ENCODE measurements at places on chromosomes 3 and 15.

- DNase-seq = no peak
These were observed 64.6 kb downstream of the DHX30 start for GRCh38 chr3:47867451-47868044.

GRCh38 chr3:105866656-105867653, 1.9 kb downstream of the CBLB start:
- no peak for DNase-seq

DNA sequence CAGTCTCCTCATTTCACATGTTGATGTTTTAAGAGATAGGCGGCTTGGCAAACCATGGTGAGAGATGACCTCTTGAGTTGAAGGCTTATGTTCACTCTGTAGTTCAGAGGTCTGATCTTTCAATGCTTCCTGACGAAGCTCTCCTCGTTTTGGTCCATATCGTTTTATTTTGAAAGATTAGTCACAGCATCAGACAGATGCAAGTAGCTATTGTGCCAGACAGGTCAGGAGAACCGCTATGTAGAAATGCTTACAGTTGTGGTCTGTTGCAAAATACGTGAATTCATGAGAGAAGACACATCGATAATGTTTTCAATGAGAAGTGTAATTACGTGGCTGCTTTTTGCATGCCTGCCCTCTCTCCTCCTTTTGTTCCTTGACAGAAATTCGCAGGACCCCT, 47.5 kb downstream of the CHL1 start:
- peak; percentile 74 for DNase-seq

- DNase-seq = peak; percentile 2
These were observed 85.1 kb downstream of the MTHFS start for GRCh38 chr15:79811406-79812405.

DNA sequence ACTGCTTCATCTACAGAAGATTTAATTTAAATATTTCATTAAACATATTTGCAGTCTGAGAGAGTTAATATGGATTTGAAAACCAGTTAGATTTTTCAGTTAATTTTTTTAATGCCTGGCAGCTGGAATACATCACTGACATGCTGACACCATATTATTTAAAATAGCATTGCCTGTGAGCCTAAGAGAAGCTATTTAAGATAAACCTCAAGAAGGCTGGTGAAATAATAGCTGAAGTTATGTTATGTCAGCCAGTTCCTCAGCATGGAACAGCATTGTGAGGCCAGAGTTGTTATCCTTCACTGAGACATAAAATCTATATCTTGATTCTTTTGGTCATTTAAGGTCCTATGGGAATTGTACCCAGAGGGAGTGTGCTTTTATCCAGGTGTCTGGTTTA, 705.2 kb downstream of the NAALADL2 start:
- peak; percentile 1 for DNase-seq

GRCh38 chr15:61946778-61947177, 113.5 kb downstream of the VPS13C start:
- peak; percentile 1 for DNase-seq

DNA sequence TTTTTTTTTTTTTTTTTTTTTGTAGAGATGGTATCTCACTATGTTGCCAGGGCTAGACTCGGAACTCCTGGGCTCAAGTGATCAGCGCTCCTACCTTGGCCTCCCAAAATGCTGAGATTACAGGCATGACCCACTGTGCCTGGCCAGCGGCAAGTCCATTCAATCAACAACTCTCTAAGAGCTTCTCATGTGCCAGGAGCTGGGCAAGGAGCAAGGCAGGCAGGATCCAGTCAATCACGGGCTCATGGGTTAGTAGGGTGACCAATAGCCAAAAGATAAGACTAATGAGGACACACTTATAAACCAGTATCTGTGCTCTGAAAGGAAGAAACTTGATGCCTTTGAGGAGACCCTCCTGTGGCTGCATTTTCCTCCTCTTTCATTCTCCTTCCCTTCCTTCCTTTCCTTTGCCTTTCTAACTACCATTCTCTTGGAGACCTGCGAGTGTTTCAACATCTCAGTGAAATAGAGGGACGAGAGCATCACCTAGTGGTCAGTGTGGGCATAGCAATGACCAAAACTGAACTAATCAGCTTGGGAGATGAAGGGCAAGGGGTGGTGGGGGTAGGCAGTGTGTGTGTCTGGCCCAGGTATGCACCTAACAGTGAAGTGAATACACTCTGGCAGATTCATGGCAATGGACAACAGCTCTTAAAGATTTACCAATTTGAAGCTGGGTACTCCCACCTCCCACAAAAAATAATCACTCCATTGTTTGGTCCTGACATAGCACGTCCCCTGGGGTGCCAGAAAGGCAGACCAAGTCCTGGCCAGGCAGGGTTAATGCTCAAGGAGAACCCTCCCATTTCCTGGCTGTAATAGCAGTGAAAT, 6.3 kb downstream of the RPP25 start:
- peak; percentile 21 for DNase-seq

DNA sequence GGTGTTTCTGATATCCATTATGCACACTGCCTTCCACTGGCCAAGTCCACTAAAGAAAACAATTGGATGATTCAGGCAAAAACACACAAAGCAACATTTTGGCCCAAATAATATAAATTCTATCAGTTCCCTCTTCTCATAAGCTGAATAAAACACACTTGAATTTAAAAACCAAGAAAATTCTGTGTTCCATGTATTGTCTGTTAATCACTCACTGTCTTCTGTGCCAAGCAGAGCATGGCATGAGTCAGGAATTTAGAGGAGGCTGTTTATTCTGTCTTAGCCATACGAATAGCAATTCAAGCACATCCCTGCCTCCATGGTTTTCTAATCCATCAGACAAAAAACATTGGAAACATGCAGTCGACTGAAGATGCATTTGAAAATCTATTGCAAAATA, 215.6 kb upstream of the UMPS start:
- no peak for DNase-seq

DNA sequence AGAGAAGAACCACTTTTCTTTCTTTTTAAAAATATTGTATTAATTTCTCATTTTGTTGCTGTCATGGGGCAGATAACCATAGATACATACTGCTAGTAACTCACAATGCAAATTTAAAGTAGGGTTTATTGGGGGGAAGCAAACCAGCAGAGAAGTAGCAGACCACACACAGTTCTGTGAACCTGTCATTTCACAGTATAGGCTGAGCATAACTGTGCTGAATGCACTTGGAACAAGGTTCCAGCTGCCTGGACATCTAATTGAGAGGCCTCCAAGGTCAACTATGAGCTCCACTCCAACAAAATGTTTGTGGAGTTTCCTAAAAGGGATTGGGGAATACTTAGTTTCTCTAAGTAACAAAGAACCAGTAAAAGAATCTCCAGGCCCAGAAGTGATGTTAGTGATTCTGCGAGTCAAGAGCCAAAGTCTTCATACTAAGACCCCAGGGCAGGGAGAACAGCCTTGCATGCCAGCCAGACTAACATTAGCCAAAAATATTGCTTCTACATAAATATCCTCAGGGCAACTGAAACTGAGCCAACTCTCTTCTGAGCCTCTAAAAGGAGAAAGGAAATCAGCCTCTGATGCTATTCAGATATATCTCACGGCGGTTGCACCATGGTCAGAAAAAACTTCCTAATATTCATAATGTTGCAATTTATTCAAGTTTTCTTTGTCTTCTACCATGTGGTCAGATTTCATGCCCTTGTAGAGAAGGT, 856.4 kb upstream of the ALCAM start:
- no peak for DNase-seq

DNA sequence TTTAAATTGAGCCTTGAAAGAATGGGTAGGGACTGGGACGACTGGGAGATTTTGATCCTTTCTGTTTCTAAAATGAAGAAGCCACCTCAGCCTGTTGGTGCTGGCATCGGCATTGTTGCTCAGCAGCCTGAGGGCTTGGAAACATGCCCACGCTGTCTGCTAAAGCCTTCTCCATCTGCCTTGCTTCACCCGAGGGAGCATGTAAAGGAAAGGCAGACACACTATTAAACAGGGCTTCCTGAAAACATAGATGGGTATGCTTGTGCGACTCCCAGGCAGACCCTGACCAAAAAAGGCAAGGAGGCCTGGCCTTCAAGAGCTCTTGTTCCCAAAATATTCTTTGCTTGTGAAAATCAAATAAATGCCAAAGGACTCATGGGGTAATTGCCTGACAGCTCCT, 84.2 kb upstream of the SLC4A7 start:
- DNase-seq = peak; percentile 45

- DNase-seq = no peak
These were observed 43.3 kb downstream of the CCNB2 start for GRCh38 chr15:59148153-59148833.

GRCh38 chr15:58332676-58333400, 99.0 kb upstream of the LIPC start:
- peak; percentile 74 for DNase-seq

- DNase-seq = peak; percentile 81
These were observed 51.2 kb downstream of the CFAP20DC start for GRCh38 chr3:58998476-58999117.

- no peak for DNase-seq
These were observed 11.7 kb upstream of the CCK start for GRCh38 chr3:42277676-42278075.

GRCh38 chr3:58151637-58152036, 59.1 kb downstream of the DNASE1L3 start:
- DNase-seq = no peak

DNA sequence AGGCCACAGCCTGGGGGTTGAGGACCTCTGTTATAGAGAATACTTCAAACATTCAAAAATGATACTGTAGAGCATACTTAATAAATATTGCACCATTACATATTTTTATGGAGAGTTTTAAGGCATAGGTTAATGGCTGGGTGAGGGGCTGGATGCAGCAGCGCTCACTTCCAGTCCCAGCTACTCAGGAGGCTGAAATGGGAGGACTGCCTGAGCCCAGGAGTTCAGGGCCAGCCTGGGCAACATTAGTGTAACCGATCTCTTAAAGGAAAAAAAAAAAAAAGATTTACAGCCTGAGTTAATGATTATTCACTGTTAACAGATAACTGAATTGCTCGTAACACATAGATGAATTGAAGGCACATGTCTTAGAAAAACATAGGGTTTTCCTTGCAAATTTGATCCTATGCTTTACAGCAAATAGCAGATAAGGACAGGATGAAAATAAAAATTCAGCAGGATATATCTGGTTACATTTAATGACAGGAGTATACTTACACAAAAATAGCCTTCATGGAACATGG, 282.9 kb downstream of the TBC1D5 start:
- no peak for DNase-seq

- no peak for DNase-seq
These were observed 8.9 kb upstream of the DUSP7 start for GRCh38 chr3:52065264-52065756.

DNA sequence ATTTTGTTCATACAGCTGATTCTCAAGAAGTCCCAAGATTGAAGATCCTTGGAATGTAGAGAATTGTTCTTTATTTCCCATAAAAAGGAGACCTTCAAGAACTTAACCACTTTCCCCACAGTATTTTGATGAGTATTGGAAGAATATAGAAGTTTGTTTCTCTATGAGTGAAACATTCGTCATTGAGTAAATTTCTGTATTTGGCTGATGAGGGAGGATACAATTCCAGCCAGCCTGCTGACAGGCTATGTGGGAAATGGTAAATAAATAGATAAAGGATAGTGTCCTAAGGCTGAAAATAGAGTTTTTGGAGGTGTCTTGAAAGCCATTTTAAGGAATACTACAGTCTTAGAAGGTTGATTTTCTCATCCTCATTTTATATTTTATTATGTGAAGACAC, 1076.1 kb downstream of the ROBO2 start:
- DNase-seq = no peak

DNA sequence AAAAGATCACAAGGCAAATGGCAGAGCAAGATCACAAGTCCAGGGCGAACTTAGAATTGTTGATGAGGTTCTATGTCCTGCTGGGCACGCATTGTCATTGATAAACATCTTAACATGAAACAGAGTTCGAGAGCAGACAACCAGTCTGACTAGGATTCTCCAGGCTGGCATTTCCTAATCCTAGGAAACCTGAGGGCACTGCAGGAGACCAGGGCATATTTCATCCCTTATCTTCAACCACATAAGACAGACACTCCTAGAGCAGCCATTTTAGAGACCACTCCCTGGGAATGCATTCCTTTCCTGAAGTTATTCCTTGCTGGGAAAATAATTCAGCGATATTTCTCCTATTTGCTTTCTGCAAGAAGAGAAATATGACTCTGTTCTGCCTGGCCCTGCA, 1199.9 kb downstream of the SI start:
- no peak for DNase-seq

DNA sequence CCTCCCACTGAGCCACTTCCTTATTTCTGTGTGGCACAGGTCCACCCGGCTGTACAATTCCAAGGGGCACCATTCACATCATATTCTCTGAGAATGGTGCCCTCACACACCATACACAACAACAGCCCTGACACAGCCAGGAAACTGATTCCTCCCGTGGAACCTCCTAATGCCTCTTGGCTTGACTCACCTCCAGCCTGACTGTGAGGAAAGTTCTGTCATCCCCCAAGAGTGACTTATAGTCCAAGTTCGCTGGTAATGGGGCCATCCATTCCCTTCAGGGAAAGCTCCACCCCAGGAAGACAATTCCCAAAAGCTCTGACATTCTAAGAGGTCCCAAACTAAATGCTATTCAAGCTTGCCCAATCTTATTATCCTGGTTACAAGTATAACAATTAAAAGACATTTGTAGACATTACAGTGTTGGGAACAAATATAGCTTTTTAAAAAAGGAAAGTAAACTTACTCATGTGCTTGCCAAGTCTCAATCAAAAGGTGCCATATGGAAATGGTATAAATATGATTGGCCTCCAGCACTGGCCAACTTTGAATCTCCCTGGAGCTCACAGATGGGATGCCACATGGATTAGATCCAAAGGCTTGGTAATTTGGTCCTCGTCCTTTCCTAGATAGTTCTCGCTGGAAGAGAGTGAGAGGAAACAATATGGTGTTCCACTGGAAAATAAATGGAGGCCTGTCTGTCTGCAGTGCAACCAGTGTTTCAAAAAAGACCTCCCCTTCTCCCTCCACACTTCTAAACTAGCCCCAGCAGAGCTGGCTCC, 56.3 kb upstream of the PSMD6 start:
- DNase-seq = no peak

- DNase-seq = no peak
These were observed 379.0 kb upstream of the PDZRN3 start for GRCh38 chr3:74003734-74004133.

DNA sequence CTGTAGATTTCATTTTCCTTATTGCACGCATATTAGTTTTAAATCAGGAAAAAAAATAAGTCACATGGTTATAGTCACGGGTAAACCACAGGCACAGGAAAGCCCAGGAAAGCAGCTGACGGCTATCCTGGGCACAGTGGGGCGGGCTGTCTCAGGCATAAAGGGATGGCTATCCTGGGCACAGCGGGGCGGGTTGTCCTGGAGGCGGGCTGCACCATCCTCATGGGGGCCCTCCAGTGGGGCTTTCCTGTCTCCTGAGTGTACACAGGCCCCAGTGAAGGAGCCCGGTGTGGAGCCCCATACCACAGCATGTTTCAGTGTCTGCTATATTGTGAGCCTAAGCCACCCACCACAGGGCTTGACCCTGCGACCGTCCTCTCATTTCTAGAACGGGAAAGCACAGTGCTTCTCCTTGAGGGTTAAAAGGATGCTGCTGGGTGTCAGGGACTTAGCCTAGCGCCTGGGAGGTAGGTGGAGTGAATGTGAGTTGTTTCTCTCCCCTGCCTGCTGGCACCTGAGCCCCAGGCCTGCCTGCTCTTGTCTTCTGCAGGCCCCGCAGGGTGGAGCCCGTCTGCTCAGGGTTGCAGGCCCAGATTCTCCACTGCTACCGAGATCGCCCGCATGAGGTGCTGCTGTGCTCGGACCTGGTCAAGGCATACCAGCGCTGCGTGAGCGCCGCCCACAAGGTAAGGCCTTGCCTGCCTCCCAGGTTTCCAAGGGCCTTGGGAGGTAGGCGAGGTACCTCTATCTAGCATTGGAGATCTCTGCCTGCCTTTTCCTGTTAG, 25.9 kb upstream of the PLXNA1 start:
- DNase-seq = no peak
